ENCODE measurements at places on chromosomes 12 and 14.

GRCh38 chr12:113003636-113004035 is 25.3 kb downstream of the OAS2 start:
- no peak for DNase-seq

GRCh38 chr12:10705655-10706054 is 17.5 kb downstream of the YBX3 start:
- no peak for DNase-seq

- no peak for DNase-seq
Measured at GRCh38 chr14:86673523-86673969, 1143.6 kb downstream of the FLRT2 start.

DNA sequence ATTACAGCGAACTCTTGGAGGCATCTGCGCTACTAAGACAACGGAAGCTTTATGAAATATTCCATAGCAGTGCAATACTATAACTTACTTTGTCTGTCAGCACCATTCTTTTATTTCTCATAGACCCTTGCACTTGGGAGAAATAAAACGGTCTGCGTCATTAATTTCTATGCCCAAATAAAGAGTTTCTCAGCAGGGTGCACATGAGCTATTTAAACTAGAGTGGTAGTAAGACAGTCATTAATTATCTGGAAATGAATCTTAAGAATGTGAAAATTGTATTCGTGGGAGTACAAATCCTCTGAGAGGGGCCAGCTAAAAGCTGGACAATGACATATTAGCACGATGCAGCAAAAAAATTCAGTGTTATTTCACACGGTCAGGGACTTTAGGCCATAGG is 903.4 kb upstream of the FOXG1 start:
- DNase-seq: no peak

DNA sequence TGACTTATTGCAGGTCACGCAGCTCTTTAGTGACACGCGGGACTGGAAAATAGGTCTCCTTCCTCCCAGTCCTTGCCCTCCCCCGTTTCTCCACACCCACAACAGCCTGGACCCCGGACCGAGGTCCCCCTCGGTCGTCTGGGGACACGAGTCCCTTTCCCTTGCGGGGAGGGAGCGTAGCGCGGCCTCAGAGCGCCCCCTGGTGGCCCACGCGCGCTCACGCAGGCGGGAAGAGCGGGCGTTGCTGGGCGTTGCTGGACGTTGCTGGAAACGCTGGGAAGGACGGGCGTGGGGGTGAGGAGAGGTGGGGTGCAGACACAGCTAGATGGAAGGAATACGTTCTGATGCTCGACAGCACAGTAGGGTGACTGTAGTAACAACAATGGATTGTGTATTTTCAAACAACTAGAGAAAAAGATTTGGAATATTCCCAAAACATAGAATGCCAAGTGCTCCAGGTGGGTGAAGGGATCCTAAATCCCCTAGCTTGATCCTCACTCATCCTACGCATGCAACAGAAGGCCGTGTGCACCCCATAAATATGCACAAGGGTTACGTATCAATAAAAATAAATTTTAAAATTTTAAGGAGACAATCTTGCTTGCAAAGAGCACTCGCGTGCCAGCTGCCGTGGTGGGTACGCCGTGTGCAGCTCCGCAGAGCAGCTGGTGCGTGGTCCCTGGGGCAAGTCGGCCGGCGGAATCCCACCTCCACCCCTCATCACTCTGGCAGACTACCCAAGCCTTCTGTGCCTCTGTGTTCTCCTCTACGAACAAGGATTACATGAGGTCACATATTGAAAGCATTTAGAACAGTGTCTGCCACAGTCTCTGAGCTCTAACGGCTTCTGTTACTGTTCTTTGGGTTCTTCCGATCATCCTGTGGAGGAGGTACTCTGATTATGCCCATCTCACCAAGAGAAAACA is 87.4 kb downstream of the B4GALNT3 start:
- DNase-seq: peak; percentile 73

GRCh38 chr14:26128931-26129671 is 468.7 kb downstream of the NOVA1 start:
- DNase-seq: no peak

DNA sequence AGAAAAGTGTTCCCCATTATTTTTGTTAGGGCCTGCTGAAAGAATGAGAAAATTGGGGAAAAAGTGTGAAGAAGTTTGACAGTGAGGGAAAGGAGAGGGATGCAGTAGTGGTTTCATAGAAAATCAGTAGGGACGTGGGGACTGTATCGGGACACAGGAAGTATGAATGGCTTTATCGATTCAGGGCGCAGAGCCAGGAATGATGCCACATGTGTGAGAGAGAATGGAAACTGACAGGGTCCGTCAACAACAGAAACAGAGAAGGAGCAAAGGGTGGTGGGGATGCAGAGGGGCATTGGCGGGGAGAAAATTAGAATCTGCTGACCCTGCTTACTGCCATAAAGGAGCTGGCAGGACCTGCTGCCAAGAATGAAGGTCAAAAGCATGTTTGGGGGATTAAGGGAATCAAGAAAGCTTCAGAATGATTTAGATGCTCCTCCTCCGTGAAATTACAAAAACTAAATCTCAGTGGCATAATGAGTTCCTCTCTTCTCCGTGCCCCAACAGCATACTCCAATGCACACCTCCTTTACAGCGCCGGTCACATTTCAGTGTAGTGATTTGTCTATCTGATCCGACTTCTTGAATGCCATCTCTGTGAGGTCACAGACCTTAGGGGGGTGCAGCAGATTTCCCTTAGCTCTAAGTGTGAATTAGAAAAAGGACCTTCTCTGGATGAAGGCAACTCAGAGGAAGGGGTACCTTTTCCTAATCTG is 92.6 kb downstream of the EMP1 start:
- DNase-seq: no peak

GRCh38 chr12:50784501-50784900 is 20.6 kb downstream of the ATF1 start:
- DNase-seq: no peak

DNA sequence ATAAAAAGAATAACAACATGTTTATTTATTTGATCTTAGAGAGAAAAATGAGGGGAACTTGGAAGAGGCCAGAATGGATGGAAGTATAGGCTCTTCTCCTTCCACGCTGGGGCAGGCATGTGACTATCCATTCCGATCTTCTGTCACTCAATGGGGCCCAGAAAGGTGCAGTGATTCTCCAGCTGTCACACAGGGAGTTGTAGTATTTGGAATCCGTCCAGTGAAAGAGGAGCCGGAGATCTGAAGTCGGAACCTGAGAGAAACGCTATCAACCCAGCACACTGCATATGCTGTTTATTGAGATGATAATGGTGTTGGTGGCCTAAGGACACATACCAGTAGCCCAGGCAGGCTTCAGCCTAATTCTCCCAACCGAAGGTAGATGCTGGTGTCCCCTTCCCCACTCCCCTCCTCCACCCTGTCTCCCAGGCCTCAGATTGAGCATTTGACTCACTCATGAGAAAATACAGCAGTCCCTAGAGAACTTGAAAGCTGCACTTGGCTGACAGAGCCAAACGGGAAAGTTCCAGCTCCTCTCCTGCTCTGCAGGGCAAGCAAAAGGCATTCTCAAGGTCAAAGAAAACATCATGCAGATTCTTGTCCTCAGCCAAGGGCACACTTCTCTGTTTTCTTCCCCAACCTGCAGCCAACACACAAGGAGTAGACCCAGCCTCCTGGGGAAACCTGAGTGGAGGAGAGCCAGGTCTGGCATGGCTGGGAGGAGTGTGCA is 100.4 kb downstream of the IRF2BPL start:
- no peak for DNase-seq

DNA sequence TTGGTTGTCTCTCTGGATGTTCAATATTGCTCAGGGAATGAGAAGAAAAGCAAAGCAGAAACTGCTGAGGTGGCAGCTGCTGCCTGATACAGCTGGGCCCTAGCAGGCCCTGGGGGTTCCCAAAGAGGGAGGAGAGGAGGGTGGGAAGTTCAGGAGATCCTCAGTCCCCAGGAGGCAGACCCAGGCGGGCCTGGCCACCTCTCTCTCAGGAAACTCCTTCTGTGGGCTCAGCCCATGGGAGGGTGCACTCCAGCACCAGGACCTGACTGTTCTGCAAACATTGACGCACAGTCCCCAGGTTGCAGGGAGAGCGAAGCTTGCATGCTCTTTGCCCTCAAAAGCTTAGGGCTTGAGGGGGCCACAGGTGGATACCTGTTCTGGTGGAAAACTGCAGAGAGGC is 29.6 kb downstream of the IRF2BPL start:
- DNase-seq: no peak

DNA sequence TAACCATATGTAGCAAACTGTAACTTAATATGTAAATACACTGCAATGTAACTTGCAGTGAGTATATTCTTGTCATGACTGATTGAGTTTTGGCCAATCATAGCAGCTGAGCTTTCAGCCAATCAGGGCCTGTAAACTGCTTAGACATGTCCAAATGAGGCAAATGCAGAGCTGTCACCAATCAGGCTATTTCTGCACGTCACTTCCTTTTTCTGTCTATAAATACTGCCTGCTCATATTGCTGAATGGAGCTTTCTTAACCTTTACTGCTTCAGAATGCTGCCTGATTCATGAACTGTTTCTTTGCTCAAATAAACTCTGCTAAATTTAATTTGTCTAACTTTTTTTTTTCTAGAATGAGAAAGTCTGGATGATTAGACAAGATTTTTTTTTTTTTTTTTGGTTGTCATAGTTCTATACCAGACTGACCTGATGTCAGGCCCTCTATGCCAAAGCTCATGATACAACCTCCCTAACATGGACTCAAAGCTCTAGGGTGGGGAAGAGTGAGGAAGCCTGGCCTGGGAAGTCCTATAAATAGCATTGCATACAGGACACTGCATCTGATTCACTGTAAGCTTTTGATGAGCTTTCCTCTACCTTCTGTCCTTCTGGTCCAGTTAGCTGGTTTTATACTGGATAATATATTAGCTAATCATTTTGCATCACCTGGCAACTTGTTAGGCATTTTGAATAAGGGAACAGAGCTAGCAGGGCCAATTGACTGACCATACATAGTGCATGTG is 12.0 kb downstream of the MGP start:
- DNase-seq: no peak

DNA sequence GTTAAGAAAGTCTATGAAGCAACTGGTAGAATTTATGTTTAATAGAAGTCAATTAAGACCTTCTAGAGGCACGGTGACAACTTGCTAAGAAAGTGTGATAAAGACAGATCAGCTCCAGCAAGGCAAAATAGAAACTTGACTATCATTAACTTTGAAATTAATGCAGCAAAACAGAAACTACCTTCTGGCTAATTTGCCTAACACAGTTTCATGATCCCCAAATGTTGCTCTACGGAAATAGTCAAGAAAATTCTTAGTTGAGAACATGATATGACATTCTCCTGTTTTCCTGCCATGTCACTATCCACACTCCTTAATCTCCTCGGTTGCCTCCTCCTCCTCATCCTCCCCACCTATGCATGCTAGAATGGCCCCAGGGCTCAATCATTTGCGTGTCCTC is 4.2 kb downstream of the DENND5B start:
- no peak for DNase-seq

DNA sequence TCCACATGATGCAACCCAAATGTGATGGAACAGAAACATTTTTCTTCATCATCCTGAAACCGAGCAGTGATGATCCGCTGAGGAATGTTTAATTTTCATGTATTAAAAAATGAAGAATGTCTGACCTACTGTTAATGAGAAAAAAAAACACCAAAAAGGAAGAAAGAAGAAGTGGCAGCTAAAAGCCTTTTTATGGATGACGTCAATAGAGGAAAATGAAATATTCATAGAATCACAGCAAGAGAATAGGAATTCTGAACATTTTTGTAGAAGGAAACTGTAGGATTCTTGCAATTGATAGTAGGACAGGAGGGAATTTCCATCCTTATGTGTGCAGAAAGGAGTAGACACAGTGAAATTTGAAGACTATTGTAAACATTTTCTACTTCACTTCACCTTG is 112.9 kb downstream of the PRKCH start:
- DNase-seq: no peak

GRCh38 chr14:68671909-68672308 is 121.0 kb downstream of the ZFP36L1 start:
- no peak for DNase-seq

DNA sequence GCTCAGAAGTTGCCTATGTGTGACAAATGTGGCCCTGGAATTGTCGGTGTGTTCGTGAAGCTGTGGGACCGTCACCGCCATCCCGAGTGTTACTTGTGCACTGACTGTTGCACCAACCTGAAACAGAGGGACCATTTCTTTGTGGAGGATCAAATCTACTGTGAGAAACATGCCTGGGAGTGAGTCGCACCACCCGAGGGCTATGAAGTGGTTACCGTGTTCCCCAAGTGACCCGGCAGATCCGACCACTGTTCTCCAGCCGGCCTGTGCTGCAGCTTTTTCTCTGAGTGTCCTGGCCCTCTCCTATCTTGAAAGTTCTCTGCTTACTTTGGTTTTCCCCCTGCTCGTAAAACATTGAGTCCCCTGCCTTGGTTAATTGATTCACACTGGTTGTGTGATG is 65.3 kb downstream of the VCPKMT start:
- DNase-seq: no peak

GRCh38 chr14:92153581-92153980 is 31.8 kb downstream of the CPSF2 start:
- no peak for DNase-seq

DNA sequence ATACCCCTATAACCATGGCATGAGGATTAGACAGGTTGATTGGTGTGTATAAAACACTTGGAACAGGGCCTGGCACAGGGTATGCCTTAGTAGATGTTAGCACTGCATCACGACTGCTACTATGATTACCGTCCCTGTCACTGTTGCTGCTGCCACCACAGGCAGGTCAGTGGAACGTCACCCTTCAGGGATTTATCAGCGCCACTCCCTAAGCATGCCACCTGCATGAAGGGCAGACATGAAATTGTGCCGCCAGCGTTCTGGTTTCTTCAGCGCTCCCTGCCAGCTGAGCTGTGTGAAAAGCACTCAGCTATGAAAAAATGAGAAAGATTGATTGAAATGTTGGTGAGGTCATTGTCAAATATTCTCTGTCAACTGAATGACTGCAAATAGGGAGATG is 477.0 kb downstream of the DPF3 start:
- DNase-seq: no peak

- no peak for DNase-seq
Measured at GRCh38 chr14:55451398-55451797, 11.0 kb upstream of the TBPL2 start.

GRCh38 chr12:68641138-68641537 is 30.4 kb downstream of the RAP1B start:
- DNase-seq: peak; percentile 22

DNA sequence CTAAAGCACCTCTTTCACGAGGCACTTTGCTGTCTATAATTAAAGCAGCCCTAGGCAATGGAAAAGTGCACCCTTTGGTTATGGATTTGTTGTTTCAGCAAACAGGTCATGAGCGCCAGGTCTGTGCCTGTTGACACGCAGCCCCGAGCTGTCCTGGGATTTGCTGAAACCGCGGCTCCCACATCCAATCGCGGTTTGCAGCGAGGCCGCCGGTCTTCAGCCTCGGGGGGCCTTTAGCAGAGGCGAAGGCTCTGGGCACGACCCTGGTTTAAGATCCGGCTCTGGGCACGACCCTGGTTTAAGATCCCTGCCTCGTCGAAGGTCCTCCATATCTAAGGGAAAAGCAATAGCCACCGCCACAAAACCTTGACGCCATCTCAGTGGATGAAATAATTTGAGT is 79.2 kb downstream of the GLT1D1 start:
- no peak for DNase-seq

- no peak for DNase-seq
Measured at GRCh38 chr12:64180951-64181350, 41.1 kb downstream of the KICS2 start.

GRCh38 chr12:7884689-7885088 is 12.0 kb upstream of the SLC2A14 start:
- DNase-seq: no peak

- no peak for DNase-seq
Measured at GRCh38 chr14:78798757-78799156, 628.6 kb downstream of the NRXN3 start.

GRCh38 chr12:4911316-4911994 is 1.8 kb downstream of the KCNA1 start:
- DNase-seq: no peak
